Non-pigmented ciliary epithelial cell (primary cell): ENCODE measurements at places on chromosomes 3 and 15.

DNA sequence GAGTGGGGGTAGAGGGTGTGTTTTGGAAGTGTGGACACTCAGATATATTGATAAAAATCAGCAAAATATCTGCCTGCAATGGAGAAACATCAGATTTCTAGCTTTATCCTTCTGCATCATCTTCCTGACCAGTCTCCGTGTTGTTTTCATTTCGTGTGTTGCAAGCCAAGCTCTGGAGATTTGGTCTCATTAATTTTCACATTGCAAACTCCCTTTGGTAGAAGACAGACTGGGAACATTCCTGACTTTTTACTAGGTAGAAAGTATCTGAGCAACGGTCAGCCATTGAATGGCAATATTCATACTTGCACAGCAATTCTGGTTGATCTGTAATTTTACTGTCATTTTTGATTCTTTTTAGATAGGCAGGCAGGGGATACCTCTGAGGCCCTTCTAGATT, 30.4 kb downstream of the FSTL1 start:
- DNase-seq, result no peak

- DNase-seq, result no peak
These were observed 104.3 kb upstream of the ICE2 start for GRCh38 chr15:60583194-60583593.

DNA sequence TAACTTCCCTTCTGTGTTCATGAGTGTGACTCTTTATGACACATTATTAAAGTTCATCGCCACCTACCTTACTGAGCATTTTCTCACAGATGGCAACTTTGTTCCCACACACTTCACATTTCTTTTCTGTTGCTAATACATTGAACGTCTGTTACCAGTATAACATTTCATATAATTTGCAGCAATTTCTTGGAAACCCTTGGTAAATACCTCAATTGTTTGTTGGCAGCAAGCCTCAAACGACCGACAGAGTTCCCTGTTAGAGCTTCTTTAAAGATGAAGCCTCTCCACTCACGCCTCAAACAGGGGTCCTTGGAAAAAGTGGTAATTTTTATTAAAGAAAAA, 3.2 kb upstream of the CHSY1 start:
- DNase-seq, result no peak

DNA sequence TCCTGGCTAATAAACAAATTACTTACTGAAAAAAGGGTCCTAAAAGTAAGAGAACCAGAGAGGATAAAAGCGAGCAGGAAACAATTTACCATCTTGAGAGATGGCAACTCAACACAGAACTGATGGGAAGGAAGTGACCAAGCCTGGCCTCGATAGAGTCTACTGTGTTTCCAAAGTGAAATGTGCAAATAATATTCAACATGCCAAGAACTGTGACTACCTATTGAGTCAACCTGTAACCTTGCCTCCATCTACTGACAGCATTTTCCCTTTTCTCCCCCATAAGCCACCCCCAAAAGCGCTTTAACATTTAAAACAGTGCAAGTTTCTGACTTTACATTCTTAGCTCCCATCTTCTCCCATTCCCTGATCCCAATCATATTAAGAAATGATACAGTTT, 75.4 kb upstream of the PSMD6 start:
- no peak for DNase-seq

DNA sequence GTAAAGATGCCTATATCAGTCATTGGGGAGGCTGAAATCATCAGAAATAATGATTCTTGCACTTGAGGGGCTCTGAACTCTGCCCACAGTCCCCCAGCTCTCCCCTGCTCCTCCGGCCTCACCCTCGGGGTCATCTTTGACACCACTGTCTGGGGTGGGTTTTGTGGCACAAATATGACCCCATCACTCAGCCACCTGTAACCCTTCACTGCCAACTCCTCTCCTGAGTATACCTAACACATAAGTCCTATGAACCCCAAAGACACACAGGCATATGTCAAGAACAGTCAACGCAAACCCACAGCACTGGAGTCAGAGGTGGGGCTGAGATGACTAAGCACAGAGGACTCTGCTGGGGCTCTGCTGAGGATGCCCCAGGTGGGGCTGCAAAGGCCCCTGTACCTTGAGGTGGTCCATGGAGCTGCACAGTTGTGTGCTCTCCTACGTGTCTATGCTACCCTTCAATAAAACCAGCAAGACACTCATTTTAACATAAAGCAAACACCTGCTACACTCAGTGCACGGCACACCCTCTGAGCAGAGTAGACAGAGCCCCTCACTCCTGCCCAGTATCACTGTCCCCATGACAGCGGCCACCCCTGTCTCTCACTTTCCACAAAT, 29.9 kb downstream of the SLC41A3 start:
- DNase-seq, result no peak

GRCh38 chr15:70799667-70800450, 36.5 kb upstream of the UACA start:
- DNase-seq, result peak; percentile 91

GRCh38 chr3:69014022-69014580, 617 bp upstream of the EOGT start:
- no peak for DNase-seq

- DNase-seq, result no peak
These were observed 108.8 kb downstream of the FAIM start for GRCh38 chr3:138717348-138717747.
